Spleen (tissue), 13 donors: ENCODE measurements at places on chromosomes 1 and 21.
A peak's percentile ranks its signal among the peaks of the same experiment; 100 is the strongest.

DNA sequence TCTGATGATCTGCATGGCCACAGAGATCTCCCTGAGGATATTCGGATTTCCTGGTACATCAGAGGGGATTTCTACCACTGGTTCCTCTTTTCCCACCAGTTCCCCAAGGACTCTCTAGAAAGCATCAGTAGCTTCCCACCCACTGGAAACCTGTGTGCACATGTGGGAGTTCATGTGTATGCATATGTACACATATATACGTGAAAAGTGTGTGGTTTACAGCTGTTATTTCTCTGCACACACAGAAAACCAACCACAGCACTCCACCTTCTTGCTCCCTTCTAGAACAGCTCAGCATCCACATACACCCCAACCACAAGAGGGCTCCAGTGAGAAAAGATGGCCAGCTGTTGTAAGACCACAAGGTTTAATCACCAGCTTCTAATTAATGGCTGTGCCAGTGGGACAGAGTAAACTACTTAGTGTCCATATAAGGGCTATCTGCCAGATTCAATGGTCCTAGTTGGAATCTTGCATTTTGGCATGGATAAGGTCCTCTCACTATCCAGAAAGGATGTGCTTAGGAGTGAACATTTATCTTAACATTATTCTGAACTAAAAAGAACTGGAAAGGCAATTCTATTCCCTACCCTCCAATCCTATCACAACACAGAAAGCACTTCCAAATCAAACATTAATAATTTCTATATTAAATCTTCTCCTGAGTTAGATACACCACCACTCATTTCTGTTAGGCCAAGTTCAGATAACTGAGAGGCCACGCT lies 24.1 kb downstream of the GPR3 start:
- no peak for DNase-seq

DNA sequence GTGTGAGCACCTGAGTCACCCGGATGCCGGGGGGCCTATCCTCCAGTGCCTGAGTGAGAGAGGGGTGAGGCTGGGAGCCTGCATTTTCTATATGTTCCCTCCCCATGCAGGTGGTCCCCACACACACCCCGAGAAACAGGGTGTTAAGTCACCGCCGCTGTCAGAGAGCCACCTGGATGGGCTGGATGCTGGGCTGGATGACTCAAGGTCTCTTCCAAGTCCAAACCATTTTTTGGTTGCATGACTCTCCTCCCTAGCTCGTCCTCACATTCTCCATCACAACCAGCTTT lies 2.9 kb upstream of the UMODL1 start:
- DNase-seq = no peak

DNA sequence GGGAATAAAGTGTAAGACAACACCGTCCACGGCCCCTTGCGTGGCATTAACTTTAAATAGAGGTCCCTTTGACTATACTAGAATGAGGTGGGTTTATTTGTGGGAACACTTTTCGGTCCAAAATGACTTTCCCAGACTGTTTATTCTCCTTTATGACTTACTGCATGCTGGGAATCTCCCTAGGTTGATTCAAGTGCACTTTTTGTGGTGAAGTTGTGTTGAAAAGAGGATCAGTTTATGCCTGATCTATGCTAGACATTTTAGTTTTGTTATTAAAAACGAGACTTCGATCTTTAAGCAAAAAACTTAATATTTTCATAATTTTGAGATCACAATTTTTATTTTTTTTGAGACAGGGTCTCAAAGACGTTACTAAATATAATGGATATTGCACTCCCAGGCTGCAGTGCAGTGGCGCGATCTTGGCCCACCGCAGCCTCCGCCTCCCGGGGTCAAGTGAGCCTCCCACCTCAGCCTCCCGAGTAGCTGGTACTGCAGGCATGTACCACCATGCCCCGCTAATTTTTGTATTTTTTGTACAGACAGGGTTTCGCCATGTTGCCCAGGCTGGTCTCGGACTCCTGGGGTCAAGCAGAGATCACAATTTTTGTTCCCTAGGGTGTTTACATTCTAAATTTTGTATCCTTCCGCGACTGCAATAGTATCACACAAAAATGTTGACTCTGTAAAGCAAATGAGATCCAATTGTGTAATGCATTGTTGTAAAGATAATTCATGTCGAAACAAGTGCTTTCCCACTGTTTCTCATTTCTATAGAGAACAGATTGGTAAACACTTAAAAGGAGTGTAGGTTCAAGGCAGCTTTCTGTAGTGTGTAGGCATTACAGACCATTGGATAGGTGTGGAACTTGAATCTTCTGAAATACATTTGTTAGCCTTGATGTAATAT lies 1.6 kb downstream of the CDC42 start:
- DNase-seq = peak; percentile 79

GRCh38 chr1:62493656-62494055 lies 56.8 kb downstream of the USP1 start:
- DNase-seq = no peak

- DNase-seq = no peak
Measured at GRCh38 chr1:17826165-17826488, 71.0 kb downstream of the ACTL8 start.

GRCh38 chr1:154941333-154942013 lies 5.0 kb upstream of the PMVK start:
- peak; percentile 86 for DNase-seq

- DNase-seq = no peak
Measured at GRCh38 chr1:15332525-15332924, 77.2 kb upstream of the EFHD2 start.

DNA sequence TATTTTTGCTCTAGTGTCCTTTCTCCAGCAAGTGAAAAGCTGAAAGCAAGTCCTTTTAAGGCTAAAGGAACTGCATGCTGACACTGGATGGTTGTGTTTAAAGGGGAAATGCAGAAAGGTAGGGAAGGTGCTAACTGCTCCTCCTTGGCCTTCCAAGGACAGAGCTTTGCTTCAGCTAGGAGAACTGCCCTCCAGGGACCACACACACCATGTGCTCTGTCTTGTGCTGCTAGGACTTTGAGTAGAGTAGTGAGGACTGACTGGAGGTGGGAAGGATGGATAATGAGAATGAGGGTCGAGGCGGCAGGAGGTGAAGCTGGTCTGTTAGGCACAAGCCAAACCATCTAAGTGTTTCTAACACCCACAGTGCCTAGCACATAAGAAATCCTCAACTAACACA lies 77.9 kb downstream of the WDR3 start:
- no peak for DNase-seq

DNA sequence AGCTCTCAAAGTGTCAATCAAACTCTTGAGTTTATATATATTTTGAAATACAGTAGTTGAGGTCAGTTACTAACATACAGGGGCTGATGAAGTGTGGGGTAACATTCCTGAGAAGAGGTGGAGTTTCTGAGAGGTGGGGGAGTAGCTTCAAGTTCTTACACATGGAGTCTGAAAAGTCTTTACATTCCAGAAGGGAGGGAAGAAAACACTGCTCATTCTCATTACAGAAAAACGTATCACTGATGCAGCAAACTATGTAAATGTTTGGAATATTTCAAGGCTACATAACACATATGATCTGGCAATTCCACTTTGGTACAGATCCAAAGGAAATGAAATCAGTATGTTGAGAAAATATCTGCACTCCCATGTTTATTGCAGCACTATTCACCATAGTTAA lies 1065.8 kb upstream of the B3GALT2 start:
- DNase-seq = no peak

DNA sequence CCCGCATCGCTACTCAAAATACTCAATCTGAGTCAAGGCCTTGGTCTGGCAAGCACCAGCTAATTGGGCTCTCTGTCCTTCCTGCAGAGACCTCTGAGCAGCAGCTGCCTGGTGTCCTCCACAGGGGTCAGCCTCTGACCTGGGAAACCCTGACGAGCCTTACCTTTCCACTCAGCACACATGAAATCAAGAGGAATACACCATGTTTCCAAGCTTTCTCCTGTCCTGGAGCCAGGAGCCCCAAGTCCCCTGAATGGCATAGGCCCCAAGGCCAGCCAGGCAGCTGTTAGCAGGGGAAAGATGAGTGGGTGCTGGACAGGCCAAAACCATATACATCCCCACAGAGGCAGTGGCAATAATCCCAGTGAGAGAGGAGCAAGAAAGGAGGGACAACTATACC lies 27.2 kb upstream of the TSPEAR start:
- no peak for DNase-seq

DNA sequence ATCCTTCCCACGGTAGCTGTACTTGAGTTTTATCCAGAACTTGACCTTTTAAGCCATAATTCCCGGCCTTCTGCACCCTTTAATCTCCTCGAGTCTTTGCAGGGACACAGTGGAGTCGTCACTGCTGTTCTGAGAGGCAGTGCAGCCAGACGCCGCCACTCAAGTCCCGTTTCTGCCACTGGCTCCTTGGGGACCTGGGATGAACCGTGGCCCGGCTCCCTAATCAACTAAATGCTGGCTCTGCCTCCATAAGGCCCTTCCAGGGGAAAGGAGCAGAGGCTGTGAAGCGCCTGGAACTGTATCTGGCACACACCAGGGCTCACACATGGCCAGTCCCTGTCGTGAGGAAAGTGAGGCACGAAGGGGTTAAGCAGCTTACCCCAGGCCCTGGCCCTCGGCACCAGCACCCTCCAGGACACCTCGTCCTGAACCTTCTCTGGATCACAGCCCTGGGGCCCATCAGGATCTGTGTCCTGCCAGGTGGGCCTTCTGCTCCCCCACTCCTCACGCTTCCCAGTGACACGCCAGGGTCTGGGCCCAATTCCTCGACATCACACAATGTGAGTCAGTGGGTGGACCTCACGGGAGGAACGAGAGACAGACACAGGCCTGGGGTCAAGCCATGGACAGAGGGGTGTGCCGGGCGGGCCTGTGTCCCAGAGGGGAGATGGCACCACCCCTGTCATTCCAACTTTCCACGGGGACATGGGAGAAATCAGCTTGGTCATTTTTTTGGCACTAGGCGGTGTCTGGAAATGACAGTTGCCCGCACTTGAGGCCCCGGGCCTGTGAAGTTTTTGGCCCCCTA lies 23.5 kb upstream of the C1orf174 start:
- peak; percentile 63 for DNase-seq

GRCh38 chr1:89037186-89037585 lies 14.5 kb upstream of the GBP3 start:
- no peak for DNase-seq

DNA sequence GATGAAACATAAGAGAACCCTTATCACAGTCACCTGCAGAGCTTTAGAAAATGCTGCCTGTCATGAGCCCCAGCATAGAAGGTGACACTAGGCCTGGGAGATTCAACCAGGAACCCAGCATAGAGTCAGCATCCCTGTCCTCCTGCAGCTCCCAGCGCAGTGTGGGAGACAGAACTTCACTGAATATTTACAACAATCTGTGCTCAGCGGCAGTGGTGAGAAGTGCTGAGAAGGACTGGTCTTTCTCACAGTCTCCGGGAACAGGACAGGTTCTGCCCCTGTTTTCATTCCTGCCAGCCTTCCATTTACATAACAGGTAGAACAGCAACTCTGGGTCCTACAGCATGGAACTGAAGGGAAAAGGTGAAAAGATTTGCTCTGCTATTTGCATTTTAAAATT lies 83.5 kb upstream of the GADD45A start:
- no peak for DNase-seq

GRCh38 chr1:171137580-171137979 lies 46.9 kb downstream of the FMO3 start:
- no peak for DNase-seq

- peak; percentile 57 for DNase-seq
Measured at GRCh38 chr21:44448651-44449131, 6.6 kb upstream of the LRRC3 start.

- no peak for DNase-seq
Measured at GRCh38 chr1:193540511-193540910, 354.1 kb upstream of the B3GALT2 start.

DNA sequence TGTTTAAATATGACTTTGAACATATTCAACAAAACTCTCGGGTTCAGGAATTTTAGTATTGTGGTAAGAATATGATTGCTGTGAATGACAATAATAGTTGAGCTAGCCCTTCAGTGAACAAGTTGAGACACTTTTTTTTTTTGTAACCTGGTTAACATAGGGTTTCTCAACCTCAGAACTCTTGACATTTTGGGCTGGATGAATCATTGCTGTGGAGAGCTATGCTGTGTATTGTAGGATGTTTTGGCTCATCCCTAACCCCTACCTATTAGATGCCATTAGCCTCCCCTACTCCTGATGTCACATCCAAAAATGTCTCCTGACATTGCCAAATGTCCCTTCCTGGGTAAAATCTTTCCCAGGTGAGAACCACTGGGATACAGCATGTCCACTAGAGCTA lies 113.7 kb downstream of the RUNX1 start:
- DNase-seq = no peak

DNA sequence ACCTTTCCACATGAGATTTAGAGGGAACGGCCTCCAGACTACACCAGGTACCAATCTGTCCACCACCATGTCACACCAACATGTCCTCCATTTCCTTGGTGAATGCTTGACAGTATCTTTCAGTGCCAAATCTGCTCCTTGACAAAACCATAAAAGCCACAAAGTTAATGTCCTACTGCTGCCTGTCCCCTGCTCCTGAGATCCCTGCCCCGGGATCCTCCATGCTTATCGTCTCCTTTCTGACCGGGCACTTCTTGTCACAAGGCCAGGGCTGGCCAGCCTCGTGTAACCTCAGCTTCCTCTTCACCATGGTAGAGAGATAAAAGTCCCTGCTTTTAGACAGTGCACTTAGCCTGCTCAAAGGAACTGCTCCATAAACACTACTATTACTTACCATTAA lies 136.2 kb downstream of the NAV1 start:
- no peak for DNase-seq

DNA sequence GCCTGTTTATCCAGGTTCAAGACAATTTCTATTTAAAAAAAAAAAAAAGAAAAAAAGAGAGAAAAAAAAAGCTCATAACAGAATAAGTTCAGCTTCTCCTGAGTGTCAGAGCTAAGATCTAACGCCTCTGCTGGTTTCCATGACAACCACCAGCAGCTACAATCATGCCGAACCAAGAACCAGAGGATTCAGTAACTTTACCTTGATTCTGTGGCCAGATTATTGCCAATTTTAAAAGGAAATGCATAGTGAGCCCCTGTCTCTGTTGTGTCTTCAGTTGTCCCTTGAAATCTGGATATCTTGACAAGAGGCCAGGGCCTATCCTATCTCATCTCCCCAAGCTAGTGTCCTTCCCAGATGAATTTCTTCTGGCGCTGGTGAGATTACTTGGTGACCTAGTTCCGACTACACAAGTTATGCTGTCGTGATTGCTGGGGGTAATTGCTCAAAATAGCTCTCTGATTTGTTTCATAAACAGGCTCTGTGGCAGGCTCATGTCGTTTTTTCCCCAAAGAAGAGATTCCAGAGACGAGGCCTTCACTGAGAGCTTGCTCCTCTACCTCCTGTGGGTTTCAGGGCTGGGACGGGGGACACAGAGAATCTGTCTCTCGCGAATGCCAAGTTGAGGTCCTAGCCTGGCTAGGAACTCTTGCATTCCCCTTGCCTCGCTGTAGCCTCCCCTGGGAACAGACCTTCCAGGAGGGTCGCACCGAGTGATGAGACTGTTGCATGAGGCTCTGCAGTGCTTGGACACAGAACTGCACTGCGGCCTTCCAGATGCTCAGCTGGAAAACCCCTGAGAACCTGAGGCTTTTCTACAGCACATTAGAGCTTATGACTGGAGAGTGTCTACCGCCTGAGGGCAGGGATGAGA lies 32.4 kb upstream of the SCCPDH start:
- DNase-seq = no peak
